Hematopoietic multipotent progenitor cell treated with erythropoietin and hydrocortisone succinate and interleukin-3 and kit ligand, for 4 days (in vitro differentiated cells): ENCODE measurements at places on chromosomes 2 and 18.

DNA sequence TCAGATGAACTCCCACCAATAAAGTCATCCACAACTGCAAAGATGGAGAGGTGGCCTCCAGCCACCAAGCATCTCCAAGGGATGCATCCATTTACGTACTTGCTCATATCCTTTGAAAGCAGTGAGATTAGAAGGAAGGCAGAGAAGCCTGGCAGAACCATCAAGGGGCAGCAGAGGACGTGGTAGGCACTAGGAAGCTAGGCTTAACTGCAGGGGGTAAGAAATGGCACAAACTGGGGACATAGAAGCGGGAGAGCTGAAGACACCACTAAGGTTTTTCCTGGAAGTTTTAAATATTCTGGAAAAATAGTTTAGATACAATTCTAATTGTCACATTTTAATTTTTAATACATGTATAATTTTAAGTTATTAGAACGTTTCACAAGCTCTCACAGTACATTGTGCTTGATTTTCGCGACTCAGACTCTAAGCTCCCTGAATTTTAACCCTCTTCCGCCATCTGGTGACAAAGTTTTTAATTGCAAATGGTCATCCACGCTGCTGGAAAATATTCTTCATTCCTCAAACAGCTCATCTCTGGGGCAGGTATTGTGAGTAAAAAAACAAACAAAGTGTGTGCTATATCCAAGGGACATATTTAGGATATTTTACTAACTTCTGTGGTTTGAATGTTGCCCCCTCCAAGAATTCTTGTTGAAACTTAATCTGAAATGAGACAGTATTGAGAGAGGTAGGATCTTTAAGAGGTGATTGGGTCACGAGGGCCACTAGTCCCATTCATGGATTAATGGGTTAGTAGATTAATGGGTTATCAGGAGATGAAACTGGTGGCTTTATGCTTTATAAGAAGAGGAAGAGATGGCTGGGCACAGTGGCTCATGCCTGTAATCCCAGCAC is 1.6 kb upstream of the PSTPIP2 start:
- peak; percentile 91 for DNase-seq

DNA sequence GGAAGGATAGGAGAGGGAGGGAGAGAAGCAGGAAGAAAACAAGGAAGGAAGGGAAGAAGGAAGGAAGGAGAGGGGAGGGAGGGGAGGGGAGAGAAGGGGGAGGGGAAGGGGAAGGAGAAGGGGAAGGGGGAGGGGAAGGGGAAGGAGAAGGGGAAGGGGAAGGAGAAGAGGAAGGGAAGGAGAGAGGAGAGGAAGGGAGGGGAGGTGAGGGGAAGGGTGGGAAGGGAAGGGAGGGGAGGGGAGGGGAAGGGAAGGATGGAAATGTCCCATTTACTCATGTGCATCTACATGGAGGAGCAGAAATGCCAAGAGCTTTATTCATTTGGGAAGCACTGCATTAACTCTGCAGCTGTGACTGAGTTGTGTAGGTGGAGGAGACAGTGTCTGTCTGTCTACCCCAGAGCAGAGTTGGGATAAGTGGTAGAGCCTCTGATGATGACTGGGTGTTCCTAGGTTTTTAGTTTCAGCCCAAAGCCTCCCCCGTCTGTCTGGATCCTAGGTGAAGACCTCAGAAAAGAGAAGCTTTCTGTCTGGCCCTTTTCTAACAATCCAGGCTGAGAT is 131.3 kb downstream of the COL6A3 start:
- DNase-seq, result no peak

GRCh38 chr2:55169915-55170314 is 62.2 kb downstream of the CLHC1 start:
- no peak for DNase-seq

GRCh38 chr2:168416555-168416954 is 39.5 kb upstream of the CERS6 start:
- DNase-seq, result peak; percentile 13

- DNase-seq, result no peak
These were observed 163.9 kb upstream of the DNMT3A start for GRCh38 chr2:25505622-25506021.

GRCh38 chr18:44309185-44309584 is 371.5 kb upstream of the SETBP1 start:
- DNase-seq, result no peak

GRCh38 chr18:75405351-75405750 is 22.2 kb downstream of the SMIM21 start:
- no peak for DNase-seq

DNA sequence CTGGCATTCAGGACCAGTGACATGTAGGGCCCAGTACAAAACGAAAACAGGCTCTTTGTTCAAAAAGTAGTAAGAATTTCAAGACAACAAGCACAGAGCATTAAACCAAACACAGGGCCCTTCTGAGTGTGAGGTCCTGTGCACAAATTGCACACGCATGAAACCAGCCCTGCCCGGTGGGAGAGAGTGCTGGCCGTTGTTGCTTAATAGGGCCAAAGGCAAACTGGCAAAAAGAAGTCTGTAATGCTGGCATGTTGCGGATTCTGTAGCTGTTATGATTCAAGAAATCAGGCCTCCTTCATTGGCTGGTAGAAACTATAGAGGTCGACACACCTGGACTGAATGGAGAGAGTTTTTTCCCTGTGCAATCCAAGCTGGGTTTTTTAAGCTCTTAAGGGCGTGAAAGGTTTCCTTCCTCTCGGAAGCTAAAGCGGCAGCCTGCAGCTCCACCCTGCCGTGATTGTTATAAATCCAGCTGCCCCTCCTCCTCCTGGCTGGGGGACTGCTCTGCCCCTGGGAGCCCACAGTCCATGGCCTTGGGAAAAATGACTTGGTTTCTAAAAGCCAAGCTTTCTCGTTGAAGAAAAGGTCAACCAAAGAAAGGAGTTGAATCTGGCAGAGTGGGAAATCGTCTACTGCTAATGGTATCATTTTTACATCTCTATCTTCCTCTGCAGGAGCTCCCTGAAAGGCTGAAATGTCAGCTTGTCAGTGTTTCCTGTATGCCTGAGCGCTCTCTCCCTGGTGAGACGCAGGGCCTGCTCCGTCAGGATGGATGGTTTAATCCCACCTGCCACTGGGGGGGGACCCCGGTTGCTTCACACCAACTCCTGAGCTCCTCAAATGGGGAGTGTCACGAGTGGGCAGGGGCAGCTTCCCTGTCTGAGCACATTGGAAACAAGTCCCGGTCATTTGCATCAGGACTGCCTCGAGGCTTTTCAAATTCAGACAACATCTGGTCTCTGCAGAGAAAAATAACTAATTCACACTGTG is 143.6 kb downstream of the ALPK2 start:
- no peak for DNase-seq

DNA sequence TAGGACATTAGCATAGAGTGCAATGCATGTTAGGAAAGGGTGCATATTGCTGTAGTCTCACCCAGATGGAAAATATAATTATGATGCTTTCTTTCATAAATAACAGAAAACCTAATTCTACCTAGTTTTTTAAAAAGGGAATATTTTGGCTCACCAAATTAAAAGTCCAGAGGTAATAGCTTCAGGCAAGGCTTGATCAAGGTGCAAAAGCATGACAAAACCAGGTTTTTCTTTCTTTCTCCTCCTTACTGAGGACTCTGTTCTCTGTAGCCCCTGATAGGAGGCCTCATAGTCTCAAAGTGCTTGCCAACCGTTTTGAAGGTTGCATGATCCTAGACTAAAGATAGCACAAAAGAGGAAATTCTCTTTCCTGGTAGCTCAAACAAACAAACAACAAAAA is 349.9 kb downstream of the CTNNA2 start:
- no peak for DNase-seq
